ENCODE measurements at places on chromosomes 16 and 17.

DNA sequence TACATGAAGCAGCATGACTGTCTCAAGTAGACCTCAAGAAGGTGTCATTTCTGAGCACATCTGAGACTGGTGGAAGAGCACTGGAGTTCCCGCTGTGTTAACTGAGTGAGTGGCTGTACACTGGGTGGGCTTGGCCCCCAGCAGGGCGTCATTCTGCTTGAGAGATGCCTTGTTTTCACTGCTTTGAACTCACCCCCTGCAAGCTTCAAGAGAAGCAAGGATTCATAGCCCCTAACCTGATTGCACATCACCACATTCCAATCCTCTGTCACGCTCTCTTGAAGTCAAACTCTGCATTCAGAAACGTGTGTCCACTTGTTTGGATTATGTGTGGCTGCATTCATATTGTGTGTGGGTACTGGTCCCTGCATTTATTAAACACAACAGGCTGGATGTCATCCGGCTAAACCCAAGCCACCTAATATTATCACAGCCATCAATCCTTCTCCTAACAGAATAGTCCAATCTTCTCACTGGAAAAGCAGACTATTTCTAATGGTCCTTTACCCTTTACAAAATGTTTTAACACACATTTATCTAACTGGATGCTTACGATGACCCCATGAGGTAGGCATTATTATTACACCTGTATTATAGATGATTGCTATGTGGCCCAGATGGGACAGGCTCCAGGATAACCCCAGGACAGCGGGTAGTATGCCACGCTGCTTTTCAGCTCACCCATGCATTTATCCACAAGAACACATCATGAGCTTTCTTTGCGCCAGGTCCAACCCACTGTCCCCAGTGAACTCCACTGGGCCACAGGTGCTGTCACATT lies 76.3 kb downstream of the USP31 start:
- DNase-seq, result peak; percentile 49

DNA sequence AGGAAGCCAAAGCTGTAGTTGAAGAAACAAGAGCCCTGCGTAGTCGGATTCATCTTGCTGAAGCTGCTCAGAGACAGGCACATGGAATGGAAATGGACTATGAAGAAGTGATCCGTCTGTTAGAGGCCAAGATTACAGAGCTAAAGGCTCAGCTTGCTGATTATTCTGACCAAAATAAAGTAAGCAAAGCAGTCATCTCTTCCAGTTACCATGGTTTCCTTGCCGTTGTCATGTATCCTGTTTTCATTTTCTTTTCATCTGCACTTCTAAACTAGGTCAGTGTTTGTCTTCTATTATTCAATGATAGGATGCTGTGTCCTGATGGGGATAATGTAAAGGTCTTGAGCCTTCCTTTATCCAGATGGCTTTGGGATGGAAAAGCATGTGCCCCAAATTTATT lies 104.3 kb downstream of the STXBP4 start:
- no peak for DNase-seq

DNA sequence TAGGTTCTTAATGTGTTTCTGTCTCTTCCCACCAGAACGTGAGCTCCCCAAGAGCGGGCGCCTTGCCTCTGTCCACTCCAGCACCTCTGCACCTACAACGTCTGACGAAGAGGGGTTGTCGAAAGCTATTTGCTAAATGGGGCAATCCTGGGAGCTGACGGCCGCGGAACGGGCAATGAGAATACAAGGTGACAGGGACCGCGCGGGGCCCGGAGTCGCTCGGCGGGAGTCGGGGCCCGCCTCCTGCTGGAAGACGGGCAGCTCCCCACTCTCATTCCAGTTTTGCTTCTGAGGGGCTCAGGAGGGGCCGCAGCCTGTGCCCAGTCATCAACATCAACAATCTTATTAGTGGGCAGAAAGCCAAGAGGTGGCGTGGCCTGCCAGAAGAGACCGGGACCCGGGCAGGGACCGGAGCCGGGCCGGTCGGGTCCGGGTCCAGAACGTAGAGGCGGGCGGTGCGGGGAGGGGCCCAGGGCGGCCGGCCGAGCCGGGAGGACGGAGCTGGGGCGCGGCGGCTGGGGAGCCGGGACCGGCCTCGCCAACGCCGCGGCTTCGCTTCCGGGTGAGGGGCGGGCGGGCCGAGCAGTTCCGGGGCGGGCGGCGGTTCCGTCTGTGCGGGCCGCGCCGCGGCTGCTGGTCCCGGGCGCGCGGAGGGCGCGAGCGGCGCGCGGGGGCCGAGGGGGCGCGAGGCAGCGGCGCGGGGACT lies at the start of gene MOSMO:
Gene MOSMO (plus strand): TSS at position 603 of the 706 bp plus-strand sequence. CDS start 191 bp downstream, outside the sequence.
- peak; percentile 56 for DNase-seq

DNA sequence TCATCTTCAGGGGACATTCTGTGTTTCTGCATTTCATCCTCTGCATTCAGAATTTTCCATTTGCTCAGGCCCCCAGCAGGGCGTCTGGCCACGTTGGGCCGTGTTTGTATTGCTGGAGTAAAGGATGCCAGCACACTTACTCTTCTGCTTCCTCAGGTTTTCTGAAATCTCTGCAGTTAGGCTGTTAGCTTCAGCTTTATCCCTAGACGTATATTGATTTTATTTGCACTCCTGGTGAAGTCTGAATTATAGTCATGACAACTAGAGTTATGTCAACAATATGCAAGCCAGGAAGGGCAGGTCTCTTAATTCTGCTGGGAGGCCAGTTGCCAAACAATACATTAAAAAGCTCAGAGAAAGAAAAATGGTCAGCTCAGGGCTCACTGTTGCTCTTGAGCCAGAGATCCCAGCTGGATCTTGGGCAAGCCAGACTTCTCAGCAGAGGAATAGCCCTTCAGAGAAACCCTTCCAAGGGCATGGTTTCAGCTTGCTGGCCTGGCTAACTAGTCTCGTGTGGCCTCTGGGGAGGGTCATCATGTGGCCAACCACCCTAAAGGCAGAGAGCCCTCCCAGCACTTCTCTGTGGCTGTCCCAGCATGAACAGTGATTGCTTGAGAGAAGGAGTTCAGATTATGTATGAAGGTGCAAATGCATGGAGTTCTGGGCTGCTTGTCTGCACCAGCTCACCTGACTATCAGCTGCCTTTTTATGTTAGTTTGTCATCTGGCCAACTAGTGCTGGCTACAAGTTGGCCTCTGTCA lies 110.2 kb upstream of the CACNG5 start:
- DNase-seq, result peak; percentile 53

- peak; percentile 40 for DNase-seq
Measured at GRCh38 chr17:37541880-37542660, 52.4 kb downstream of the DUSP14 start.

DNA sequence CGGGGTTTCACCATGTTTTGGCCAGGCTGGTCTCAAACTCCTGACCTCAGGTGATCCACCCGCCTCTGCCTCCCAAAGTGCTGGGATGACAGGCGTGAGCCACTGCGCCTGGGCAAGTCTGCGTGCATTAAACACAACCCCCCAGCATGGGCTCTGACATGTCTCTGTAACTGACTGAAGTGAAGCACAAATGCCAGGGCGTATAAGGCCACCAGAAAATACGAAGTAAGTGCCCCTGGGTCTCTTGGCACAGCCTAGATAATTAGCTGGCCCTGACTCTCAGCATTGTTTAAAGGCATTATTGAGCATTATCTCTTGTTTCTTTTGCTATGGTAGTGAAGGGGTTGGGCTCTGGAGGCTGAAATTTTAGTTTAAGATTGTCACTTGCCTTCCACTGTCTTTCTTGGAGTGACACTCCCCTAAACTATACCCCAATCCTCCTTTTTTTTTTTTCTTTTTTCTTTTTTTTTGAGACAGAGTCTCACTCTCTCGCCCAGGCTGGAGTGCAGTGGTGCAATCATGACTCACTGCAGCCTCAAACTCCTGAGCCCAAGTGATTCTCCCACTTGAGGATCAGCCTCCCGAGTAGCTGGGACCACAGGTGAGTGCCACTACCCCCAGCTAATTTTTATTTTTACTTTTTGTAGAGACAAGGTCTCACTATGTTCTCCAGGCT lies 8.2 kb upstream of the SEC14L1 start:
- no peak for DNase-seq

- no peak for DNase-seq
Measured at GRCh38 chr17:19714542-19715411, 1.6 kb downstream of the SLC47A2 start.

DNA sequence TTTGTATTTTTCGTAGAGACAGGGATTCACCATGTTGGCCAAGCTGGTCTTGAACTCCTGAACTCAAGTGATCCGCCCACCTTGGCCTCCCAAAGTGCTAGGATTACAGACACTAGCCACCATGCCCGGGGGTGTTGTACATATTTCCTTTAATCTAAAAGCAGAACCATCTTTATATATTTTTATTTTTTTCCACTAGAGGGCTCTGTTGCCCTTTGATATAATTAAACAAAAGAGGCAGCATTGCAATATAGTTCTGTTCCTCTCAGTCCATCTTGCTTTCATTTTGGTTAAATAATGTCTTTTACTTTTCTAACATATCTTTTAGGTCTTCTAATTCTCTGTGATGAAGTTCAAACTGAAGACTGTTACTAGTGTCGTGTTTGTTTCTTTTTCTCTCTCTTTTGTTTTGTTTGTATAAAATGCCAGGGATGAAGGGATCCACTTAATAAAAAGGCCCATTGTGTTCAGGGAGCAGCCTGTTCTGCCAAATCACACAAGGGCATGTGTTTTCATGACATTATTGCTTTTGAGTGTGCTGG lies 23.4 kb downstream of the WWOX start:
- peak; percentile 34 for DNase-seq

GRCh38 chr16:51313198-51313597 lies 162.1 kb upstream of the SALL1 start:
- no peak for DNase-seq

- DNase-seq, result no peak
Measured at GRCh38 chr17:33976831-33977230, 278.3 kb upstream of the CCL2 start.

DNA sequence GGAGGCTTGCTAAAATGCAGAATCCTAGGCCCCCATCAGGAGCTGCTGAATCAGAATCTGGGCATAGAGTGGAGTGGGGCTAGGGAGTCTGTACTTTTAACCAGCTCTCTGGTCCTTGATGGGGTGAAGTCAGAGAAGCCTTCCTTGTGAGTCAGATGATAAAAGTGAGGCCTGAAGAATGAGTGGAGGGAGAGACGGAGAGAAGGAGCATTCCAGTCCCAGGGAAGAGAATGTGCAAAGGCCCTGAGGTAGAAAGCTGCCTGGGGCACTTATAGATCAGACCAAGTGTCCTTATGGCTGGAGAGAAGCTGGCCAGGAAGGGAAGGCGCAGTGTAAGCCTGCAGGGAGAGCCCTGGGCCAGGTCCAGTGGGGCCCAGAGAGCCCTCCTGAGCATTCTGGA lies 235.1 kb upstream of the NLRP1 start:
- DNase-seq, result no peak

DNA sequence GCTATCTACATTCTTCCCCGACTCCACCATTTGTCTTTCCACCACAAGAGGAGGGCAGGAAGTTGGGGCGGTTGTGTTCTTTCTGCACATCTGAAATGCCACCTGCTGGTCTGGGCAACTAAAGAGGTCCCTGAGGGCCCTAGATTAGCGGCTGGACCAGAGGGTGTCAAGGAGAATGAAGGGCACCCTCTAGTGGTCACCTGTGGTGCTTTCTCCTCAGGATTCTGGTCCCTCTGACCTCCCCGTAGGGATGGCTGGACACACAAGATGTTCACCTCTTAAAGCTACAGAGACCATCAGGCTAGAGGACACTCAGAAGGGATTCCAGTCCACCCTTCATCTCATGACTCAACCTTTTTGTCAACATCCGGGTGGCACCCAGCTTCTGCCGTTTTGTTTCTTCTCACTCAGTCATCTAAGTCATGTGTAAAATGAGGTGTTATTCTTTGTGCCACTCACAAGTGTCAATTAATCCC lies 2.9 kb upstream of the SCIMP start:
- DNase-seq, result peak; percentile 14

DNA sequence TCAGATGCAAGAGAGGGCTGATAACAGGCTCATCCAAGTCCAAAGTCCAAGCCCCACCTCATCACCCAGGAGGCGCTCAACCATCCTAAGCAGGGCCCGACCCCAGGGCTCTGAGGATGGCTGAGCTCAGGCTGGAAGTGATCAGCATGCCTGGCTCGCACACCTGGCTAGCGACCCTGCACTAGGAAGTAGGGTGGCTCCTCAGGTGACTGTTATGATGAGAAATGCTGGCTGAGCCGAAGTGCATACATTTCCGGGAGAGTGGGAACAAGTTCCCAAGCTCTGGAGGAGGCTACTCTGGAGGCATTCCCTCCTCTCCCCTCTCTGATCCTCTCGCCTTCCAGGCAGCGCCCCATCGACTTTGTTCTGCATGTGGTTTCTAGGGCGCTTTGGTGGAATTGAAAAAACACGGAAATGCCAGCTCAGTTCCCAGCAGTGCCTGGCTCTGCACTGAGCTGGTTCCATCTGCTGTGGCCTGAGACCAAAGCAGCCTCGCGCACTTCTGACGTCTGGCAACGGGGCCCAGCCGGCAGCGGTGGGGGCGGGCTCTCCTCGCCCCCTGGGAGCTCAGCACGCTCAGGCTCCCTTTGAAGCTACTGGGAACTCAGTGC lies 130.3 kb downstream of the IRF8 start:
- peak; percentile 56 for DNase-seq

GRCh38 chr17:40906613-40907012 lies 21.6 kb upstream of the KRT20 start:
- no peak for DNase-seq

- DNase-seq, result no peak
Measured at GRCh38 chr17:73571511-73572130, 72.6 kb downstream of the SDK2 start.

DNA sequence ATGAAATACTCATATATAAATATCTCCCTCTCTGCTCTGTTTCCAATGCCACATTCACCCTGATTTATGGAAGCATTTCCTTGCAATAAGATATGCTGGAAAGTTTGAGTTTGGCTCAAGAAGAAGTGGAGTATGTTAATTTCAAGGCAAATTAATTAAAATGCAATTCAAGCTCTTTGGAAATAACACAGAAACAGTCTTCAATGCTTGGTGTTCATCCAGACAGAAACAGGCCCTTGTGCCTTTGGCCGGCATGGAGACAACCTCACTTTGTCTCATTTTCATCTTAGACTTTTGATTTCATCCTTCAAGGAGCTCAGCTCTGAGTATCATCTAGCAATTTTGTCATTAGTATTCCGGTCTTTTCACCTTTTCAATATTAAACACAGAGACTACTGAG lies 210.0 kb downstream of the C16orf95 start:
- DNase-seq, result no peak

DNA sequence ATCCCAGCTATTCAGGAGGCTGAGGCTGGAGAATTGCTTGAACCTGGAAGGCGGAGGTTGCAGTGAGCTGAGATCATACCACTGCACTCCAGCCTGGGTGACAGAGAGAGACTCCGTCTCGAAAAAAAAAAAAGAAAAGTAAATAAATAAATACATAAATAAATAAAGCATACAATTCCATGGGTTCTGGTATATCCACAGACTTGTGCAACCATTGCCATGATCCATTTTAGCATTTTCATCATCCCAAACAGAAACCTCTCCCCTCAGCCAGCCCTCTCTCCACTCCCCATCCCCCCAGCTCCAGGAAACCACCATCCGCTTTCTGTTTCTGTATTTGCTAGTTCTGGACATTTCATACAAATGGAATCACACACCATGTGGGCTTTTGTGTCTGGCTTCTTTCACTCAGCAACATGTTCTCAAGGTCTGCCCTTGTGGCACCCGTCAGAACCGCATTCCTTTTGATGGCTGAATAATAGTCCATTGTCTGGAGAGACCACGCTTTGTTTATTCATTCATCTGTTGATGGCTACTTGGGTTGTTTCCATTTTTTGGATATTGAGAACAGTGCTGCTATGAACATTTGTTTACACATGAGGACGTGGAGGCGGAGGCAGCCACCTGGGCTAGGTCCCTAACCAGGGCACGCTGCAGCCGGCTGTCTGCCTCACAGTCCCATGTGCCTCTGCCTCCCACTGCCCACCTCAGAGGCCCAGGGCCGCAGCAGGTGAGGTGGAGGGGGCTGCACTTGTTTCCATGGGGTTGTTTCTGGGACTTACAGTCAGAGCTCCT lies 76.2 kb downstream of the NT5M start:
- DNase-seq, result peak; percentile 45

- peak; percentile 59 for DNase-seq
Measured at GRCh38 chr16:27240948-27241531, 27.5 kb downstream of the NSMCE1 start.
